T-cell (primary cell): ENCODE measurements at places on chromosomes 2 and 18.

- no peak for DNase-seq
Measured at GRCh38 chr2:30145826-30146336, 926 bp upstream of the YPEL5 start.

DNA sequence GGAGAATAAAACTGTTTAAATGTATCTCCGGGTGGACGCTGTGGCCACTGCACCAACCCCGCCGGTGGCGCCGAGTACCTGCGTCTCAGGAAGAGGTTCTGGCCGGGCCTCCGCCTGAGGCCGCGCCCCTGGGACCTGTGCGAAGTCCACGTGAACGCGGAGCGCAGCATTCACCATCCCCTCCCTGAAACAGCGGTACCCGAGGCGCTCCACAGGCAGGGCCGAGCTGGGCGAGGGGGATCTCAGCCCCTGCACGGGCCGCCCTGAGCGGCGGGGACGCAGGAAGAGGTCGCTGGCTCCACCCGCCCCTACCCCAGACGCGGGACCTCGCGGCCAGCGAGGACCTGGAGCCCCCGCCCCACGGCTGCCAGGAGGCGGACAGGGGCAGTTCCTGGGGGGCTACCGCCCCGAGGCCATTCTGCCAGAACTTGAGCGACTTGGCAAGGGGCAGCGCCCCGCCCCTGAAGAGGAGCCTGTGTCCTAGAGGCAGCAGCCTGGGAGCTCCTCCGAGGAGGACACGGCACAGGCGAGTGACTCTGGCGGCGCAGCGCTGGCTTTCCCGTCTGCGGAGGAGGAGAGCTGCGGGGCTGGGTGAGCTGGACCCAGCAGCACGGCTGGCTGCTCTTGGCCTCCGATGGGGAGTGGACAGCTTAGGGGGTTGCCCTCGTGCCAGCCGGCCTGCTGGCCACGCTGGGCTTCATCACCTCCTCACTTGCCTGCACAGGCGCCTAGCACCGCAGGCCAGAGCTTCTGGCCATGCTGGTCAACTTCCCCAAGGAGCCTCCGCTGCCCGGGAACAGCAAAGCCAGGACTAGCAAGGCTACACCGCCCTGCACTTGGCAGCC lies 9.7 kb upstream of the TEKT4 start:
- no peak for DNase-seq

DNA sequence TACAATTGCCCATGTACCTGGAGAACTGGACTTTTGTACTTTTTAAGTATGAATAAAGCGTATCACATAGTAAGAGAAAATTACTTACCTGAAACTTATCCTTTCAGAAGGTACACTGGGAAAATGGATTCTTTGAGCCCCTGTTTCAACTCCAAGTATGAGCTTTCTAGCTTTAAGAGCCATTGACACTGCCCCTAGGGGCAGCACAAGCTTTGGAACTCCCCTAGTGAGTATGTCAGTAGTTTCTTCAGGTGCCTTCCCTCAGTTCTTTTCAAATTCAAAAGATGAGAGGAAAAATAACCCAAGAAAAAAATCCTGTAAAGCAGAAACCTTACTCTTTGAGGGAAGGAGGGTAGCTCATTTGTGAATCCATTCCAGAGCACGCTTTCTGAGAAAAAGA lies 124.1 kb downstream of the MEMO1 start:
- no peak for DNase-seq

DNA sequence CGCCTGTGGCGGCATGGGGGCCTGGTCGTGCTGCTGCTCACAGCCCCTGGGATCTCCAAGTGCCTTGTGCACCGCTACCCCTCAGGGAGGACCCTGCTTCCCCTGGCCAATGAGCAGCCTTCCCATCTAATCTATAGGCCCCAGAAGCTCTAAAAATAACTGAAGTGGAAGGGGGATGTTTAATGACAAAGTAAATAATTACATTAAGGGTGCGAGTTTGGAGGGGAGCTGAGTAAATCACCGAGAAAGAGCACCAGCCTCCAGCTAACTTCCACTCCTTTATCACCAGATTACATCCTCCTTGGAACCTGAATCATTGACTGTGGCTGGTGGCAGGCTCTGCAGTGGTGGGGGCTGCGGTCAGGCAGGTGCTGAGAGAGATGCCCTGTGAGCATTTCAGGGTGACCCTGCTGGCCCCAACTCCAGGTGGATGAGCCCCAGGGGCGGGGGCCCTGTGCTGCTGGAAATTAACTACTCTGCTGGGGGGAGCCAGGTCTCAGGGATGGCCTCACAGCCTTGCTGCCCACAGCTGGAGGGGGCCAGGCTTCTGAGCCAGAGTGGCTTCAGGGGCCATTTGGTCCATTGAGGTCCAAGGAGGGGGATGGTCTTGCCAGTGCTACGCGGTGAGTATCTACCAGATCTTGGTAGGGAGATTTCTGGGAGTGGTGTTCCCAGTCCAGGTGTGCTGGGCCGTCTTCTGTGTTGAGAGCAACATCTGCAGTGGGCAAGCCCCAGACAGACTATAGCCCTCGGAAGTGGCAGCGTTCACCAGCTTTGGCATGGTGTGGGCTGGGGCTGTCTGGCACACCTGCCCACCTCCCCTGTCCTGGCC lies 74.2 kb downstream of the GLI2 start:
- no peak for DNase-seq

DNA sequence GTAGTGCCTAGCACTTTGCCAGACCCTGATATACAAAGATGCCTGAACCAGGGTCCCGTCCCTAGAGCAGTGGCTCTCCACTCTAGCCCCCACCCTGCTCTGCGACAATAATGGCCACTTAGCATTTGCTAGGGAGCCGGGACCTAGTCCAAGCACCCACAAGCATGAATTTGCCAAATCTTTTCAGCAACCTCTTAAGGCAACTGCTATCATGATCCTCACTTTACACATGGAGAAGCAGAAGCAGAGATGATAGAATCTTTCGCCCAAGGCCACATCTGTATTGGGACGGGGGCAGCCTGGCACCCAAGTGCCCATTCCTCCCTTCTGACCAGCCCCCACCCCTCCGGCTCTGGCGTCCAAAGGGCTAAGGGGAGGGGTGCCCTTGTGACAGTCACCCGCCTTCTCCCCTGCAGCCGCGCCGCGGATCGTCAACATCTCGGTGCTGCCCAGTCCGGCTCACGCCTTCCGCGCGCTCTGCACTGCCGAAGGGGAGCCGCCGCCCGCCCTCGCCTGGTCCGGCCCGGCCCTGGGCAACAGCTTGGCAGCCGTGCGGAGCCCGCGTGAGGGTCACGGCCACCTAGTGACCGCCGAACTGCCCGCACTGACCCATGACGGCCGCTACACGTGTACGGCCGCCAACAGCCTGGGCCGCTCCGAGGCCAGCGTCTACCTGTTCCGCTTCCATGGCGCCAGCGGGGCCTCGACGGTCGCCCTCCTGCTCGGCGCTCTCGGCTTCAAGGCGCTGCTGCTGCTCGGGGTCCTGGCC lies 13.0 kb downstream of the SIGLEC15 start:
- no peak for DNase-seq

GRCh38 chr2:56314796-56315195 lies 131.0 kb downstream of the CCDC85A start:
- DNase-seq = no peak

DNA sequence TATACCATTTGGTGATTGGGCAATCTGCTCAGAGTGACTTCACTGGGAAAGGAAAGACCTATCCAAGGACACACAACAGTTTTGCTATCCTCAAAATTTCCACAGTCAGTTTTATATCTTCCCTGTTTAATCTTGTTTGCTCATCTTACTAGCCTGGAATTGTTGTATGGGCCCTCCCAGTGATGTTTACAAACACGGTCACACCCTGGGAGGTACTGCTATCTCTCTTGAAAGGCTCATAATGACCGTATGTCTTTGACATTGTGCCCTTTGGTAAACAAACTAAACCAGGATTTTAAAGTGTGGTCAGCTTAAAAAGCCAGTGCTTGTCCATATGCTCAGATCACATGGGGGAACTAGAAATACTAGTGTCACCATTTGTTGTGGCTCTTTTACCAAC lies 277.0 kb downstream of the CDH2 start:
- no peak for DNase-seq

GRCh38 chr2:162732946-162733698 lies 105.4 kb downstream of the KCNH7 start:
- no peak for DNase-seq

DNA sequence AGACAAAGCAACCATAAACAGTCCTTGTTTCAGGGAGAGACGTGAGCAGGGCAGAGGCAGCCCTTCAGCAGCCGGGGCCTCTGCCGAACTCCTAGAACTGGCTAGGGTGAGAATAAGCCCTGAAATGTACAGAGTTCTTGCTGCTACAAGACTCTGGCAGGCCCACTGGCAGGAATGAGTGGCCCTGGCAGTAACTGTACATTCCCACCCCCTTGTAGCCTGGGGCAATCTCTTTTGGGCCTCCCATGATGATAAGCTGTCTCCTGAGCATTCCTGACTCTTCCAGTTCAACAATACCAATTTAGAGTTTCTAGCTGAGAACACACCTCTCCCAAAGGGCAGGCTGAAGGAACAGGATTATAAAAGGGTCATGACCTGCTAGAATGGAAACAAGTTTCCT lies 54.3 kb downstream of the HAUS1 start:
- no peak for DNase-seq

GRCh38 chr2:240739797-240740196 lies 48.1 kb downstream of the AQP12A start:
- DNase-seq = peak; percentile 12

GRCh38 chr2:27932396-27932795 lies 41.9 kb downstream of the BABAM2 start:
- no peak for DNase-seq

- no peak for DNase-seq
Measured at GRCh38 chr2:48587560-48587959, 30.1 kb upstream of the GTF2A1L start.

DNA sequence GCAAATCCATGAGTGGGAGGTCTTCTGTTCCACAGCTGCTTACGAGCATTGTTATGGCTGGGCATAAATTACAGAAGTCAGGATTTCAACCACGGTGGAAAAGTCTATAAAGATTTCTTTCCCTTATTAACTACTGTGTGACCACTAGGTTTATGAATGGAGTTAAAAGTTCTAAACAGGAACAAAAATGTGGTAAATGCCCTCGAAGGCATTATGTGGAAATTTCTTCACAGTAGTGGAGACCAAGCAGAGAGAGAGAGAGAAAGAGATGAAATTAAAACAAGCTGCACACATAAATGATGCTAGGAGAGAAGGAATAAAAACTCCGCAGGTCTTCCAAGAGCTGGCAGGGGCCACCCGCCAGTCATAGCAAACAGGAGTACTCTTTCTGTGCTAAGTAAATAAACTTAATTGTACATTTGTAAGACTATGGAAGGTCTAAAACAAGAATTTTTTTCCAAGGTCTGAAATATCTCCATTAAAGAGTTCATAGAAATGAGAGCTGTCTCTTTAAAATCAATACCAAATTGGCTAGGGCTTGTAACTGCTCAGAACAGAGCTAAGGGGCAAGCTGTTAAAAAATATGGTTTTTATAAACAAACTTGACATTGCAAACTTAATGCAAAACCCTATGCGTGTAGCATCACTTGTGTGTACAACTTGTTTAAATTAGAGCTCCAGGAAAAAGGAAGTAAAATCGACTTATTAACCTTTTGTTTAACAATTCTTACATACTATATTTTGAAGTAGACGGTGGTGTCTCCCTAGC lies 438.2 kb downstream of the MEIS1 start:
- DNase-seq = no peak

- no peak for DNase-seq
Measured at GRCh38 chr18:40685219-40685618, 1269.8 kb upstream of the PIK3C3 start.

- no peak for DNase-seq
Measured at GRCh38 chr2:31475692-31476091, 61.1 kb upstream of the XDH start.

GRCh38 chr2:129912871-129913694 lies 66.4 kb upstream of the RAB6C start:
- DNase-seq = no peak

- DNase-seq = no peak
Measured at GRCh38 chr18:79829136-79829854, 31.6 kb downstream of the KCNG2 start.

GRCh38 chr2:75021672-75022071 lies 63.2 kb downstream of the POLE4 start:
- DNase-seq = no peak

GRCh38 chr2:68989035-68989434 lies 14.6 kb downstream of the GKN1 start:
- no peak for DNase-seq

- no peak for DNase-seq
Measured at GRCh38 chr2:17476830-17477229, 41.4 kb downstream of the RAD51AP2 start.

DNA sequence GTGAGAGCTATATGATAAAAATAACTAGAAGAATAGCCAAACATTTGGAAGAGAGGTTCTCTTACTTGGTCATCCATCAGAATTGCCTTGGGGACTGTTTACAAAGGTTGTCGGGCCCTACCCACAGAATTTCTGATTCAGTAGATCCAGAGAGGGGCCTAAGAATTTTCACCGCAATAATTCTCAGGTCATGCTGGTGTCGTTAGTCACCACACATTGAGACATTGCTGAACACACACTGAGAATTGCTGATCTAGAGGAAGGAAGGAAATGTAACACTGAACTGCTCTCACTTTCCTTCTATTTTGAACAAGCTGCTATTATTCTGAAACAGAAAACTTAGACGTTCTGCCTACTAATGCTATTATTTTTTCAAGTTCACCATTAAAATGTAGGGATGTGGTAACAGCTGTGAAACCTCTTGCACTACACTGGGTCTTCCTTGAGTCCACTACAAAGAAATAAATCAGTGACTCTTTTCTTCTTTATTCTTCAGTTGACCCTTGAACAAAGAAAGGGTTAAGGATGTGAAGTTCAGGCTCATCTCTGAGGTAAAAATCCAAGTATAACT lies 491.3 kb downstream of the DPP10 start:
- no peak for DNase-seq

- DNase-seq = no peak
Measured at GRCh38 chr18:78364388-78364960, 615.1 kb upstream of the SALL3 start.

DNA sequence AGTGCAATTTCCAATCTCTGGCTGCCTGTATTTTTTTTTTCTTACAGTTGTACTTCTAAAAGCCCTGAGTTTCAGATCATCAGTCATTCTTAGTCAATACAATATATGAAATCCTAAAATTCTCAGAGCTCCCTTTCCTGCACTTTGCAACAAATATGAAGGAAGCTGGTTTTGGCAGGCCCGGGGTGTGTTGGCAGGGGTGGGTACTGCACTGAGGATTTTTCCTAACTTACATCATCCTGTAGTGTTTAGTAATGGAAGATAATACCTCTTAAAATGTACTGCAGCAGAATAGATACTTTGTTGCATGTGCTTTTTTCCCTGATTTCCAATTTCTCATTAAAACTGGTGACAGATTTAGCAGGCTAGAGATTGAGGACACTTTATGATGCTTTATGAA lies 374.6 kb downstream of the PTH2R start:
- DNase-seq = no peak

DNA sequence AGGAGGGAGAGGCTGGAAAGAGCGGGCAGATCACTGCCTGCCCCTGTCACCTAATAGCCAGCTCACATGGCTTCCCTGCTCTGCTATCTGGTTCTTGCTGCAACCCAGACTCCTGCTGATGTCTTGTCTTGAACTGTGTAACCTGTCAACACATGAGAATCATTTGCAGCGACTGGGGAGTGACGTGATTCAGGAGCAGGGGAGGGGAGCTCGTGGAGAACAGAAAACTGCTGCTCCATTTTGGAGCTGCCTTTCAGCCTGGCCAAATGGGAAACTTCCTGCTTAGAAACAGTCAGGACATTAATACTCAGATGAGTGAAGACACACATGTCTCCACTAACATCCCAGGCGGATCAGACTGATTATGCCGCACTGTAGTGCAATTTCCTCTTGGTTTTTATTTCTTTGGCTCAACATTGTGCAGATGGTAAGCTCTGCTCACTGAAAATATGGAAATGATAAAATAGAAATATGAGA lies 38.1 kb downstream of the RPL37A start:
- DNase-seq = no peak
